Hematopoietic multipotent progenitor cell treated with erythropoietin and hydrocortisone succinate and interleukin-3 and kit ligand, for 4 days (in vitro differentiated cells): ENCODE measurements at places on chromosomes 2 and 18.

DNA sequence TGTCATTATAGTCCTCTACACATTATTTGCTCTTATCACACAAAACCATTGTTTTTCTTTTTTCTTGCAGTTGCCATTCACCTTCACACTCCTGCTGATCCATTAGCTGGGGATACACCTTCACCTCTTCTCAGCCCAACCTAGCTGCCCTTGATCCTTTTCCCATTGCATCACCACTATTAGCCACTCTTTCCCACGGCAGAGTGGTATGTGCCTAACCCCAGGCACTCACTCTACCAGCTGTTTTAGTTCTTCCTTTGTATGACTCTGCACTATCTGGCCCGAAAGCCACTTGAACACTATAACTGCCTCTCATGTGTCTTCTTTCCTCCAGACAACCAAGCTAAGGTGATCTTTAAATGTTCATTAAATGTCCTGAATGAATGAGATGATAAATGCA, 145.4 kb upstream of the PIK3C3 start:
- no peak for DNase-seq

GRCh38 chr2:182971820-182972547, 66.3 kb downstream of the NCKAP1 start:
- DNase-seq, result no peak

- no peak for DNase-seq
Observed at GRCh38 chr2:101827246-101827645, 129.7 kb downstream of the MAP4K4 start.

- no peak for DNase-seq
Observed at GRCh38 chr2:55887901-55888624, 35.5 kb downstream of the EFEMP1 start.

DNA sequence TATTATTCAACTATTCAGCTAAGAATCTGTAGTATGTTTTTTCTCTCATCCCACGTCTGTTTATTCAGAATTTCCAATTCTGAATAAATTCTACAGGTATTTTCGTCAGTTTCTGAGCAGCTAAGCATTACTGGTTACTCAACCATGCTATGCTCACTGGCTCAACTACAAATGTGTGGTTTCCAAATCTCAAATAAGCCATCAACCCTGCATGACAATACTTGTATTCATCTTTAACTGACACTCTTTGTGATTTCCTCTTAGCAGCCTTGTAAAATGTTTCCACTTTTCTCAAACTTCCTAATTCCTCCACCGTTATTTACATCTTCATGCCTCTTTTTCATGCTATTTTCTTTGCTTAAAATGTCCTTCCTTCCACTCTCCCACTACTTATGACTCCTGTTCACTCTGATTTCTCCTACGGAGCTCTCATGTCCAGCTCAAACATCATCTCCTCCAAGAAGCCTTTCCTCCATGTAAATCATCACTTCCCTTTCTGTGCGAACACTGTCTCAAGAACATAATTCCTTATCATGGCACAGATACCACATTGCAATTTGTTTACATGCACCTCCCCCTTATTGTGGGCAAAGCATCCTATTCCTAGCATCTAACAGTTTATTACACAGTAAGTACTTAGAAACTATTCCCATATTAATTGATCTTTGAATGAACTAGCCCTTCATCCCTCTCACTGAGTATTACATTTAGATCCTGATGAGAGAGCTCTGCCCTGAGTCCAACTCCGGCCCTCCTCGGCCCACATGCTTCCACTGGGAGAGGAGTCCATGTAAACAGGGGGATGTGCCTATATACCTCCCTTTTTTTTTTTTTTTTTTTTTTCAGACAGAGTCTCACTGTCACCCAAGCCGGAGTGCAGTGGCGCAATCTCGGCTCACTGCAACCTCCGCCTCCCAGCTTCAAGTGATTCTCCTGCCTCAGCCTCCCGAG, 10.5 kb downstream of the CCDC88A start:
- DNase-seq, result peak; percentile 76

- DNase-seq, result no peak
Observed at GRCh38 chr18:59079264-59079663, 60.4 kb upstream of the SEC11C start.

GRCh38 chr2:105038383-105039061, 653 bp downstream of the MRPS9 start:
- peak; percentile 24 for DNase-seq

GRCh38 chr2:74602586-74603281, 45.4 kb downstream of the M1AP start:
- no peak for DNase-seq

GRCh38 chr2:216562696-216563435, 64.2 kb downstream of the RPL37A start:
- no peak for DNase-seq
